Colonic mucosa (tissue), 4 donors: ENCODE measurements at places on chromosomes 2 and 18.

DNA sequence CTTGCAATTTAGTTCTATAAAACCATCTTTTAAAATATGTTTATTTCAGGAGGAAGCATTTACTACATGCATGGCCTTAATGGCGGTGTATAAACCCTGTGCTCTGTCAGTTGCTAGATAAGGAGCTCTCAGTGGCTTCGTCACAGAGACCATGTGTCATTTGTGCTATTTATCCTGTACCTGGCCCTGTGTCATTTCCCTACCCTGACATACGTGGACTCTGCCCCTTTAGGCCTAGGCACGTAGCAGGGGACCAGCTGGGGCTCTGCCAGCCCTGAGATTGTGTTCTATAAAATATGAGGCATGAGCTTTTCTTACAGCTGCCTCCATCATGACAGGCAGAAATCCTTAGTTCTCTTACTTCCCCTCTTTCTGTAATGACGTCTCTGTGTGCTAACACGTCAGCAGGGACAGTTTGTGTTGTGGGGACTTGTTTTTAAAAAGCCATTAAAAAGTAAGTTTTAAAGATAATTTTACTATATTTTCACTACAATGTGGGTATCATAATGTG is 88.0 kb downstream of the ITGB1BP1 start:
- peak; percentile 90 for DNase-seq

GRCh38 chr18:25705650-25706049 is 353.7 kb upstream of the ZNF521 start:
- no peak for DNase-seq

- DNase-seq, result no peak
Observed at GRCh38 chr18:13527730-13528129, 198.6 kb downstream of the FAM210A start.

DNA sequence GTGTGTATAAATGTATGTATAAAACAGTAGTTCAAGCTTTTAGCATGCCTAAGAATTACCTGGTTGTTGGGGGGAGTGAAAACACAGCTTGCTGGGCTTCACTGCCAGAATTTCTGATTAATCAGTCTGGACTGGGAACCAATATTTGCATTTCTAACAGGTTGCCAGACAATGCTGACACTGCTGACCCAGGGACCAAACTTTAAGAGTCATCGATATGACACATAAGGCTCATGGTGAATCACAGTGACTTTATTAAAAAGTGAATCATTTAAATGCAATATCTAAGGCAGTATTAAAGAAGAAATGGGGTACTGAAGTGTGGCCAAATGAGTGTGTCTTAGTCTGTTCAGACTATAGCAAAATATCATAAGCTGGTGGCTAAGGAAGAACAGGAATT is 195.9 kb upstream of the DTNA start:
- DNase-seq, result no peak

DNA sequence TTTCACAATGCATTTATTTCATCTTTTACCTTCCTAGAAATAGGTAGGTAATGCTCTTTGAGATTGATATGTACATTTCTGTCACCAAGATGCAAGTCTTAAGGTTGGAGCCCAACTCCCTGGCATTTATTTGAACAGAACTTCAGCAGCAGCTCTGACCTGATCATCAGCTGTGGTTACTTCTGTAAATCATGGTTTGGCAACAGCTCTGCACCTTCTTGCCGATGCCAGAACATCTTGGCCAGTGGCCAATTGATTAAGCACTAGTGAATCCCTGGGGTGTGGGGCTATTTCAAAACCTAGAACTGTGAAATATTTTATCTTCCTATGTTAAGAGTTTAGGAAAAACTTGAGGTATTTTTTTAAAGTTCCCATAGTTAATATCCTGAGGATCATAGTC is 124.8 kb upstream of the NYAP2 start:
- no peak for DNase-seq

DNA sequence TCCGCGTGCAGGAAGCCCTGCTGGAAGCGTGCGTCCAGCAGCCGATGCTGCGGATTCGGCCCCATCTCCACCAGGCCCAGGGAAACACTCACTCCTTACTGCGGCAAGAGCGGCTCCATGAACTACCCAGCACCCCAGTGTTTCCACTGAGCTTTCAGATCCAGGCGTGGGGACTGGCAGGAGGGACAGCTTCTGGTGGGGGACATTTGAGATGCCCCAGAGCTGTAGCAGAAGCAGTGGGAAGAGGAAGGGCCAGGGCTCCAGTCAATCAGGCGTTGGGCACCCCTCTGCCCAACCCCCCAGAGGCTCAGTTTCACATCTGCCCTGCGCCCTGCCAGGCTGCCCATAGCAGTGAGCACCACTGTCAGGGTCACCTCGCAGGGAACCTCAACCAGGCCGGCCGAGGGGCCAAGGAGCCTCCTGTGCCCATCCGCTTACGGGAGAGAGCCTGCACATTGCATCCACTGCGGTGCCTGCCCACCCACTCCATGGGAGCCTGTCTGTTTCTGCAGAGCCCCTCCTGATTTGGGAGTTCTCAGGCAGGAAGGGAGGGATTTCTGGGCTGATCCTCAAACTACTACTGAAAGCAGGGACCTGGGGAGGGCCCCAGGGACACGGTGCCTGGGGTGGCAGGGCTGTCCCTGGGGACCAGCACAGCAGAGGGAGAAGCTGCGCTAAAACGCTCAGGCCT is 4.6 kb downstream of the AGXT start:
- DNase-seq, result no peak

- DNase-seq, result no peak
Observed at GRCh38 chr2:130371723-130372054, 15.8 kb downstream of the PTPN18 start.

DNA sequence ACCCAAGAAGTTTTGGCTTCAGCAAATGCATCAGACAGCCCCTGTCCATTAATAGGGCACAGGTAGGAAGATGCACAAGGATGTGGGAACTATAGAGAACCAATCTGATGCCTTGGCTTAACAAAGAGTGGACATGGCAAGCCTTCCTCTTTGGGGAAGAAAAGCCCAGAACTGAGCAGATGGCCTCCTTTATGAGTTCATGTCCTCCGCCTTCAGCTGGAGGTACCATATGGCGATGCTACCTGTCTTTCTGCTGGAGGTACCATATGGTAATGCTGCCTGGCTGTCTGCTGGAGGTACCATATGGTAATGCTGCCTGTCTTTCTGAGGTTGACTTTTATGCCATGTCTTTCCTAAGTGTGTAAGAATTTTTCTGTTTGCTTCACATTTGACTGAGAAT is 6.0 kb downstream of the RETREG2 start:
- DNase-seq, result peak; percentile 17

GRCh38 chr18:34965566-34965965 is 75.6 kb upstream of the MAPRE2 start:
- no peak for DNase-seq

GRCh38 chr18:65336411-65336810 is 414.4 kb upstream of the CDH7 start:
- no peak for DNase-seq

DNA sequence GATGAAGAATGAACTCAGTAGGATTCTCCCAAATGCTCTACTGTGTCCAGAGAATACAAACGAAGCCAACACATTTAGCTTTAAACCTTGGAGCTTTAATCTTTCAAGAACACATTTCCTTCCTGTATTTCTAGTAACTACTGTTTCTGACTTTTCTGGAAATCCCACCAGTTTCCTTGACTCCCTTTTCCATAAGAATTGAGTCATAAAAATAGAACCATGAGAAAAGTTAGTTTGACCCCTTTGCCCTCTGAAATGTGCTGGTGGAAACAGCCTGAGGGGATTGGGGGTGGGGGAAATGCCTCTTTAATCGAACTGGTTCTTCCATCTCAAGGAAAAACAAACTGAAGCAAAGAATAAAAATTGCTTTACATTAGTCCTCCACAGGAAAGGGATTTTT is 123.9 kb downstream of the TMEM17 start:
- no peak for DNase-seq

GRCh38 chr18:74436158-74436769 is 20.8 kb downstream of the DIPK1C start:
- DNase-seq, result no peak

GRCh38 chr2:68726608-68727367 is 7.8 kb upstream of the ARHGAP25 start:
- no peak for DNase-seq

DNA sequence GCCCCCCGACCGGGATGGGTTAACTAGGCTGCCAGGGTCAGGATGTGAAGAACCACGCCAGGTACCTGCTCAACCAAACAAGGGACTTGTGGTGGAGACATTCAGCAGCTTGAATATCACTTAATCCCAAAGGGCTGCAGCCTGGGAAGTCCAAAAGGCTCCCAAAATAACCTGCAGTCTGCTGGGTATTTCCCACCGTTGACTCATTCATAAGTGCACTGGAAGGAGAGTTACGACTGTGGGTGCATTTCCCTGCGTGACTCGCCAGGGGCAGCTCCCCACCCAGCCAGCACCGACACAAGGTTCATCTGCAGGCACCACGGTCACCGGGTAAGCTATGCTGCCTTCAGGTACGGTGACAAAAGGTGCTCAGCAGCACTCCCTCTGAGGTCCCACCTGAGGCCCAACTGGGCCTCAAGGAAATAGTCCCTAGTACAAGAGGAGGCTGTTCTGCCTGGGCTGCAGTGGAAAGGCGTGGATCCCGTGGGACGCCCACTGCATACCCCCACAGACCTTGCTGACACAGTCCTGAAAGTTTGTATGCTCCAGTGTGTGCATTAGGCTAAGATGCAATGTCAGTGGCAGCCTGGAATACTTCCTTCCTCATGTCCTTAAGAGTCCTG is 86.5 kb downstream of the UXS1 start:
- no peak for DNase-seq

DNA sequence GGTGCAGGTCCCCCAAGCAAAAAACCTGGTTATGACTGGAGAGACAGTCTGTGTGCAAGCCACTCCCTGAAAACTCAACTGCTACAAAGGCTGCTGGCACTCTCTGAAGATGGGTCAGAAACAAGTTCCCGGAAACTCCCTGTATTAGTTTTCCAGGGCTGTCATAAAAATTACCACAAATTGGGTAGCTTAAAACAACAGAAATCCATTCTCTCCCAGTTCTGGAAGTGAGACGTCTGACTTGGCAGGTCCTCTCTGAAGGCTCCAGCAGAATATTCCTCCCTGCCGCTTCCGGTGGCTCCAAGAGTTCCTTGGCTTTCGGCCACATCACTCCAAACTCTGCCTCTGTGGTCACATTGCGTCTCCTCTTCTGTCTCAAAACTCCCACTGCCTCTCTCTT is 30.1 kb upstream of the SERPINE2 start:
- peak; percentile 27 for DNase-seq

- DNase-seq, result no peak
Observed at GRCh38 chr2:65714866-65715265, 282.5 kb upstream of the SPRED2 start.

DNA sequence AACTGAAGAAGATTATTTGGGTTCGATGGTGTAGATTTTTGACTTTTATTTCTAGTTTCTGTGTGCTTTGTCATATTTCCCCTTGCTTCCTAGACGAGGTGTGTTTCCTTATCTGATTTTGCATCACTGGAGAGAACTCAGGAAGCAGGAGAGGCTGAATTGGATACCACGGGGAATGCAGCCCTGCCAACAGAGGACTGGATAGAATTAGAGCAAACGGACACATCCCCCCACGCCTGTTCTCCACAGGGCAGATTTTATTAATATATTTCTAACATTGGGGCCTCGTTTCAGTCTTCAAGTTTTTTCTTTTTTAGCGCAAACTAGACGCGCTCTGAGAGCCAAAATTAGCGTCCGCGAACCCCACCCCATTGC is 678 bp upstream of the VAPA start:
- no peak for DNase-seq

- peak; percentile 52 for DNase-seq
Observed at GRCh38 chr2:223613017-223613950, 11.1 kb upstream of the SCG2 start.

DNA sequence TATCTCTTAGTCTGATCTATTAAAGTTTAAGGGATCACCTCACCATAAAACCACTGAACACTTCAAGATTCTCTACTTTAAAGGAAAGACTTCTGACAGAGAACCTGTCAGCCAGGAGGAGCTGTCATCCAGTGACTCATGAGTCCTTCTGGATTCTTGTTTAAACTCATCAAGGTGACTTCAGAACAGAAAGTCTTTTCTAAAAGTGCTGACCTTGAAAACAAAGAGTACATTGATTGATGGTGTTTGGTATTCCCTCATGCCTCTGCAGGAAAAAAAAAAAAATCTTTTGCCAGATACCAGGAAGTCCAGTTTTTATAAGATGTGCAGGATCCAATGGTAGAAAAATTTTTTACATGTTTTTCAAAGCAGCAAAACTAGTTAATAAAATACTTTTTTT is 12.3 kb downstream of the DSG2 start:
- no peak for DNase-seq

- DNase-seq, result no peak
Observed at GRCh38 chr2:150976604-150977003, 285.1 kb downstream of the RBM43 start.
